ENCODE measurements at places on chromosomes 16 and 17.
A peak's percentile ranks its signal among the peaks of the same experiment; 100 is the strongest.

- DNase-seq, result no peak
Observed at GRCh38 chr17:43412166-43412565, 13.4 kb downstream of the ARL4D start.

DNA sequence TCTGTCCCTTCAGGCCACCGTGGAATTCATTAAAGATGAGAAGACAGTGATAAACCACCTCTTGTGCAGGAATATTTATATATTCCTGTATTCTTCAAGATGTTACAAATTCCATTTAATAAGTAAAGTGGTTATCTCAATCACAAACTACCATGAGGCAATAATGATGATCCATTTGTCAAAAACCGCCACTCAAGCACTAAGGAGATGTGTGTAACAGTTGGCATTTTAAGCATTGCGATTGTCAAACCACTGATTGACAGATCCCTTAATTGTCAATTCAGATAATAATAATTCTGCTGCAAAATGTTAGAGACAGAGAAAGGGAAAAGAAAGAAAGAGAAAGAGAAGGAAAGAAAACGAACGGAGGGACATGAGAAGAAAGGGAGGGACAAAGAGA, 476.1 kb upstream of the RBFOX1 start:
- no peak for DNase-seq

DNA sequence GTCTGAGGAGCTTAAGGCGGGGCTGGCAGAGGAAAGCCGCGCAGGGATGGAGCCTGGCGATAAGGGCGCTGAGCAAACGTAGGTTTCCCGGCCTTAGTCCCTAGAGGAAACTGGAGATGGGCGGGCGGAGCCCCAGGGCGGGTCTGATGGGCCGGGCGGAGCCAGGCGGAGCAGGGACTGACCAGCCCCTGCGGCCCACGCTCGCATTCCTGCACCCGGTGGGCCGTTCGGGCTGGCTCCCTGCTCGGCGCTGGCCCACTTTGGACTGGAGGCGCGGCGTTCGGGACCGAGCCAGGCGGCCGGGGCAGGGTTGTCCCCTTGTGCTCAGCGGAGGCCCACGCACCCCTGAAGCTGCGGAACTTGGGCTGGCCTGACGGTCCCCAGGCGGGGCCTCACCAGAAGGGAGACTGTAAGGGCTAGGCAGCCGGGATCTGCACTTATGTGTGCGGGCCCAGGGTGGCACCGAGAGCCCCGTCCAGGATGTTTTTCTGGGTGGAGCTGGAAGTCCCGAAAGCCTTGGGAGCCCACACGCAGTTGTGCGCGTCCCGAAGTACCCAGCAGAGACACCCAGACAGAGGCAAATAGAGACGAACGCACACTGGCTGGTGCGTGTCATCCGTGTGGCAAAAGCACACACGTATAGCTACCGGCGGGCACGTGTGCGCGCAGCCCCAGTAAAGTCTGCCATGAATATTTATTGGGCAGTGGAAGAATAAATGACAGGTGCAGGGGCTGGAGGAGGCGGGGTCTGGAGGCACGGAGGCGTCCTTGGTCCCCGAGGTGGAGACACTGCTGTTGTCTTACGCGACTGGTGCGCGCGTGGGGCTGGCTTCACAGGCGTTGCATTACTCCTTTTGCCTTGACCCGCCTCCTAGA, 1.4 kb downstream of the PYDC1 start:
- DNase-seq, result peak; percentile 63

- DNase-seq, result no peak
Observed at GRCh38 chr17:68011199-68011665, 15.0 kb upstream of the C17orf58 start.

DNA sequence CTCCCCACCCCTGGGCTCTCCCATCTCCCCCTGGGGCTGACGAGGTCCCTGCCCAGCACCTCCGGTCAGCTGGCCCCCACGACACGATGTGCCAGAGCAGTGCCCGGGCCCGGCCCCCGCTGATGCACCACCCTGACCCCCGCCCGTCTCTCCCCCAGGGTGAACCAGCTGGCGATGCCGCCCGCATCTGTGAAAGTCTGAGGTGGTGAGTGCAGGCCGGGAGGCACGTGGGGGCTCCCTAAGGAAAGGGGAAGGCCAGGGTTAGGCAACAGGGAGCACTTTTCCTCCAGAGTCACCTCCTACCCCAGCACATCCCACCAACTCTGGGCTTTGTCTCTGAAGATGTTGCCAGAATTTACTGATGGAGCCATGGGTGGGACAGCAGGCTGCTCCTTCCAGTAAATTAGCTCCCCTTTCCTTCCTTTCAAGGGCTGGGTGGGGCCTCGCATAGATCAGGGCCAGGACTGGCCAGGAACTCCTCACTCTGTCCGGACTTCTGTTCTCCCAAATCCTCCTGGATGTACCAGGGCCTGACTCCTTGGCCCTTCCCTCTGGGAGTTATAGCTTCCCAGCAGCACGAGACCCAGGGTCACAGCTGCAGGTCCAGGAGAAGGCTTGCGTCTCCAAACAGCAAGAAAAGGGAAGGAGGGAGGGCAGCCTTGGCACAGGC, 18.3 kb downstream of the MYBBP1A start:
- DNase-seq, result no peak

DNA sequence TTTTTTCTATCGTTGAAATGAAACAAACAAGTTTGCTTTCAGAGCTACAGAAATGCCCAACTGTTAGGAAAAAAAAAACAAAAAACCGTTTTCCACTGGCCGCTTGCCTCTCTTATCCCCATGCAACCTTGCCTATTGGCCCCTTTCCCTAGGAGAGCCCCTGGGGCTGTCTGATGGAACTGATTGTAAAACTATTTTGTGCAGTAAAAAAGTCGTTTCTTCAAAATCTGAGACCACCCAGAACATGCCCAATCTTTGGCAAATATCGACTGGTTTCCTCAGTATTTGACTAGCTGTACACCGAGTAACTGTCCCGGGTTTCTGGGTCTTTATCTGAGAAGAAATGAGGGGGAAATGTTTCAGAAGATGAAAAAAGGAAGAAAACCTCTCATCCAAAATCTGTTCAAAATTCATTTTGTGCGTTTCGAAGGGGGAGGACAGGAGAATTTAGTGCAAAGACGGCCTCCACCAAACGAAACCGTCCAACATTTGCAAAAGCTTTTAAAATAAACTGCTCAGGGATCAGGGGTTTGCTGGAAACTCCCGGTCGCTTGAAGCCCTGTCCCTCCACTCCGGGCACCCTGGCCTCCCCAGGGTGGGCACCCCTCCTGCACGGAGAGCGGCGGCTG, 1.1 kb upstream of the GNAO1 start:
- DNase-seq, result no peak

- no peak for DNase-seq
Observed at GRCh38 chr17:40813804-40814203, 8.6 kb downstream of the KRT10 start.

- no peak for DNase-seq
Observed at GRCh38 chr16:85984947-85985451, 86.0 kb downstream of the IRF8 start.

DNA sequence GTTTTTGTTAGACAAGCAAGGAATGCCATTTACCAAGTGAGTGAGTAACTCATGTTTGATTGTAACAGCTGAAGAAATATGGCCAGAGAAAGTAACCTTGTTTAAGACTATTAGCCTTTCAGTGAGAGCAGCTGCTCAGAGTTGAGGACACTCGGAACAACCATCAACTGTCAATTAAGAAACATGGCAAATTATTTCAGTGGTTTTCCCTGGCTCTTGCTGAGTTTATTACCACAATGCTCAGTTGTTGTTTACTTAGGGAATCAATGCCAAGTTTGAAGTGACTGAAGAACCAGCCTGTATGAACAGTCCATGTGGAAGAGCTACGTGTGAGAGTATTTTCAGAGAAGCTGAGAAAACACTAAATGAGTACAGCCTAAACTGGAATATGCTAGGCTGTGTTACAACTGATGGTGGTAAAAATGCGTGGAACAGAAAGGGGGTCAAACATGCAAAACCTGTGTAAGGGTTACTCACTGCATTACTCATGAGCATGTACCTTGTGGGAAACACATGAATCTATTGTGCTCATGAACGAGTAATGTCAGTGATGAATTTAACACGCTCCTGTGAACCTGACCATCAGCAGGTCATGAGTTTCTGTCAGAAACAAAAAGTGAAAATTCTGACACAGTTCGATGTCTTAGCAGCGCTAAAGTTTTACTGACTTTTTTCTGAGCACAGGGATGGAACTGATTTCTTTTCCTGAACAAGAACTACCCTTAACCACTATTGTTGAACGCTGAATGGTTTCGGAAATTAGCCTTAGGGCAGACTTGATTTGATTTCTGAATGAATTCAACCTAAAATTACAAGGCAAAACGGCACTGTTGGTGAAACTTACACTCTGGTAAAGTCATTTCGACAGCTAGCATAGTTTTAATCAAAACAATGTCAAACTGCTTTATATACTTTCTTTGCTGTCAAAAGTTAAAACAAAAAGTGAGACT, 33.5 kb downstream of the GNA13 start:
- peak; percentile 32 for DNase-seq

DNA sequence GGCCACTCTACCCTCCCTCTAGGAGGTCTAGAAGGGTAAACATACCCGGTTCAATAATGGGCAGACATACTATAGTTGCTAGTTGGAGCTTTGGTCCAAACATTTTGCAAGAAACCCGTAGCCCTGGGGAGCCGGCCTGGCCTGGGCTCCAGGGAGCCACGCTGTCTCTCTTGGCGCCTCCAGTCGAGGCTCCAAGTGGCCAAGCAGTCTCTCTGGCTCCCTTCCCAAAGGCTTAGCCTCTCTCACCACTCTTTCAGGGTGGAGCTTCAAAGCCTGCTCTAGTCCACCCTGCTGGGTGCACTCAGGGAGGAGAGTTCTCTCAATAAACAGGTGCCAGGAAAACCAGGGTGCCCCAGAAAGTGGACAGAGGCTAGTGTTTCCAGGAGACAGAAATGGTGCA, 32.2 kb downstream of the RCVRN start:
- no peak for DNase-seq

- DNase-seq, result no peak
Observed at GRCh38 chr17:27319541-27320221, 25.8 kb downstream of the WSB1 start.

DNA sequence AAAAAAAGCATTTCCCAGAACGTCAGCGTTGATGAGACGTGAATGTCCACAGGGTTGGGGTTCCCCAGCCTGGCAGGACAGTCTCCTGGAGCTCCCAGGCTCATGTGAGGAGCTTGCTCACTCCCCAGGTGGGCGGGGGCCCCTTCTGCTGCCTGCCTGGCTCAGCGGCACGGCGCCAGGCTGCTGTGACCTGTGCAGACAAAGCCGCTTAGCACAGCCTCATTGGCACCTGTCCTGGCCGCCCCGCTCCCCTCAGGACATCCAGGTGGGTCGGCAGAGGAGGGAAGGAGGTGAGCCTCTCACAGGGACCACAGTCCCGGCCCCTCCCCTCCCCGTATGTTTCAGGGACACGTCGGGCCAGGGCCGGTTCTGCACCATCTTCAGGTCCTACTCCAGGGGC, 12.9 kb upstream of the WFIKKN1 start:
- no peak for DNase-seq

GRCh38 chr17:77827511-77827910, 131.0 kb upstream of the TNRC6C start:
- no peak for DNase-seq

DNA sequence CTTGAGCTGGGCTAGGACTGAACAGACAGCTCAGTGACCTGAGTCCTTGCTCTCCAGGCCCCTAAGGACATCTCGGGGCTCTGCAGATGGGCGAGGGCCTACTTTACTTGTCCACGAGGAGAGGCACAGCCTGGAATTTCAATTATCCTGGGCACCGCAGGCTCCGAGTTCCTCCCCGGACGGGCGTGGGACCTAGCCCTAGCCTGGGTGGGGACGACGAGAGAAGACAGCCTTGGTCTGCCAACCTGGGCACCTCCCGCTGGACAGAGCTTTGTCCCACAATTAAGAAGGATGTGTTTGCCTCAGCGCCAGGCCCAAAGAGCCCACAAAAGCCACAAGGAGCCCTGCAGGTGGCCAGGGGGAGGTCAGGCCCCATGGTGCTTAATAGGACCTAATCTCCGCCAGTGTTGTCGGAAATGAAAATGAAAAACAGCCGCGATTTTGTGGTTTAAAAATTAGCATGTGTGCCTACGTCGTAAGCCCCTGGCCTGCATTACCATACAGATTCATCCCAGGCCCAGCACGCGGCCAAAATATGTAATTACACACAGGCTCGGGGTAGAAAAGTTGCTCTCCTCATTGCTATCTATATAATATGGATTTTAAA, 51.4 kb upstream of the LHX1 start:
- DNase-seq, result no peak

DNA sequence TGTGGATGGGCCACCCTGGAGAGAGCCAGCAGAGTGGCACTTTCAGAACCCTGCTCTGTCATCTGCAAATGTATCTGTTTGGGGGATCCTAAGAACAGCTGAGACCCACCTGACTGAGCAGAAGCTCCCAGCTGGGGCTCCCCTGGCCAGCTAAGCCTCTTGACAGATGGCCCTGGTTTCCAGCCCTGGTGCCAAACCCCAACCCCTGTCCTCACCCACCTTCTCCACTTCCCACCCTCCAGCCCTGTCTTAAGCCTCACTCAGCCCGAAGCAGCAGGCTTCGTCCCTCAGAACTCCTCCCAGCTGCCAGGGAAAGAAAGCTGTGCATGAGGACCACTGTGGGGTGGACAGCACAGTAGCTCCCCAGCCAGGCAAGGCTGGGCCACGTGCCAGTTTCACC, 3.5 kb upstream of the KRT9 start:
- DNase-seq, result no peak

DNA sequence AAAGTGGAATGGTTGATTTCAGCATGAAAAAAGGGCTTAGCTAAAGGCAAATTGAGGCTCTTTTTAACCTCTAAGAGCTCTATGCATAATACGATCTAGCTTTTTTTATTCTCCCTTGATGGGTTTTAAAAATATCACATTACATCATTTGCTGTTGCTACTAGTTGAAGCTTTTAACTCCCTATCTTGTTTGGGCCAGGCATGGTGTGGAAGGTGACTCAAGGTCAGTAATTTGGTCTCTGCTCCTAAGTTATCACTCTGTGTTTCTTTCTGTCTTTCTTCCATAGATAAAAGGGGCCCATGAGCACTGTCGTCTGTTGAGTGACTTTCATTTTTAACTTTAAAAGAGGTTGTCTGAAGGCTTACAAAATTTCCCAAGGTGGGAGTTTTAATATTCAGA, 58.1 kb upstream of the GOT2 start:
- DNase-seq, result no peak

DNA sequence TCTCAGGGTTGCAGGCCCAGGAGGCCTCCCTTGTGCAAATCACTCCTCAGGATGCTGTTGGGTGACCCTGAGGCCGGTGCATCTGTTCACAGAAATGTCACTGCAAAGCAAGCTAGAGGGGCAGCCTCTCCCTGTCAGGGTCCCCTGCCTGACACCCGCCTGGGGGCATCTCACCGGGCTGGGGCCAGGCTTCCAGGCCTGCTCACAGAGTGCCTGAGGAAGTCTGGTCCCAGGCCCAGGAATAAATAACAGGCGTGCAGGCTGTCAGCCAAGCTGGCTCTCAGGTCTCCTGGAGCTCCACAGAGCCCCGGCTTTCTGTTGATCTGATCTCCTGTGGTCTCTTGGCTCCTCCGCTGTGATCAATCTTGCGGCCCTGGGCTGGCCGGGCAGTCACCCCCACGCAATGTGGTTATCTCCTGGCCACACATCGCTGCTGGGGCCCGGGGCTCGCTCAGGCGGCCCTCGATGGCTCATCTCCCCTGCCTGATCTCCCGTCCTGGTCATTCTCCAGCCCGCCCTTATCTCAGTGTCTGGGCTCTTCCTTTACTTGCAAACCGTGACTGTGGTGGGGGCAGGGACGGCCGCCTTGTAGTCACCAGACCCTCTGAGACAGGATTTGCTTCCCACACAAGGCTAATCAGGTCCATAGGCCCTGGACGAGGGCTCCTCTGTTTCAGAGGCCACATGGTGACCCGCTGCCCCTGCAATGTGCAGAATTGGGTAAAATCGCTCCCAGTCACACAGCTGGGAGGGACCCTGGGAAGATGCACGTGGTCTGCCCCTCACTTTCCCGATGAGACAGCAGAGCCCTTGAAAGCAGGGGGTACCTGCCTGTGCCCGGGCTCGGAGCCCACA, 231.2 kb upstream of the GSE1 start:
- DNase-seq, result no peak

Measured in HCT116 (cell line).